ENCODE measurements at places on chromosomes 5 and 9. TPM values are rescaled to one million over a fixed set of nuclear protein-coding genes. Genes with fewer than 3 reads are reported as not detected.

The LRRC70 gene
- total RNA-seq: 6.8 TPM

The LCN15 gene
- total RNA-seq: not detected

- no peak for DNase-seq
Measured at GRCh38 chr5:121691478-121691877, 160.2 kb upstream of the FTMT start.

- DNase-seq: no peak
Measured at GRCh38 chr5:117803533-117803932, 1184.8 kb downstream of the DTWD2 start.

- DNase-seq: no peak
Measured at GRCh38 chr9:130689937-130690700, 3.5 kb upstream of the EXOSC2 start.

DNA sequence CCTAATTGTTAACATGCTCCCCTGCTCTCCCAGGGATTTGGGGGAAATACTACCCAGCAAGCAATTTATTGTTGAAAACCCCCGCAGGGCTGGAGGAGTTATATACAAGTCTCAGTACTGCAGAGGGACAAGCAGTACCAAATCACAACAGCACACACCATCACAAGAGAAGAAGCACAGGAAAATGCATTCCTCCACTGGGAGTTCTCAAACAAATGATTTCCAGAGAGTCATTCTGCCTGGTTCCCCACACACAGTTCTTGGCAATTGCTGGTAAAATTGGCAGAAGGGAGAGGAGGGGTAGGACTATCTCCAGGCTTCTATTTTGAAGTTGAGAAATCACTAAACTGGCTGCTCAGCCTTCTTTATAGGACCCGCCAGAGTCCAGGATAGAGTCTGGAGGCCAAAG lies 16.8 kb downstream of the SIL1 start:
- DNase-seq: no peak

DNA sequence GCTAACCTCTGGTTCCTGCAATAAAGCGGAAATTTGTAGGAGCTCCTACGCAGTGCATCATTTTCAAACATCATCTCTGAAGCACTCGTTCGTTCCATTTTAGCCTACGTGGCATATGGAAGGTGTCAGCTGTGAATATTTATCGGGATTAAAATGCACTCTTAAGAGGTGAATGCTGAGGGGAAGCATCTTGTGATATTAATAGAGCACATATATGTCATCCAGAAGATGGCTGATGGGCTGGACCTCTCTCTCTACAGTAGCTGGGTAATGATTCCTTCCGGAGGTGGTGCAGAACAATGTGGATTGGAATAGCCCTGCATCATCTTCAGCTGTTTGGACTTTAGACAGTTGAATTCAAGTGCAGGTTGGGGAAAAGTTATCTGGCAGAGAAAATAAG lies 478.7 kb downstream of the DMAC1 start:
- no peak for DNase-seq

- DNase-seq: no peak
Measured at GRCh38 chr5:167850911-167851310, 440.5 kb upstream of the WWC1 start.

DNA sequence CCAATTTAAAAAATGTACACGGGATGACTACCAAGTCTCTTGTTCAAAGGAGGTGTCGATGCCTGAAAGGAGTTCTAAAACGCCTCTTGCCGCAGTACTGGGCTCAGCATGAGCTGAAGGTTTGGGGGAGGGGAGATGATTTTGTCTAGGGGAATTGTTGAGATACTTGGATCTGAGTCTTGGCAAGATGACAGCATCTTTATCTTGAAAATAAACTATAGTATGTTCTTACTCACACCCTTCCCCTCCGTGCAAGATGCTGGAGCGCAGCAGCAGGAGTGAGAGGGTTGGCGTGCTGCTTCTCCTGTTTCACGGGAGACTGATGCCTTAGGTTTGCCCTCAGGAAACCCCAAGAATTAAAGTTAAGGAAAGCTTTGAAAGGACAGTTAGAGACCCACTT lies 47.3 kb downstream of the FAM78A start:
- DNase-seq: no peak

Measured in posterior vena cava (tissue), 2 donors.